ENCODE measurements at places on chromosomes 5 and 9. TPM values are rescaled to one million over a fixed set of nuclear protein-coding genes. Genes with fewer than 3 reads are reported as not detected.

PTGR1 gene
- polyA plus RNA-seq: 4.7 TPM

NELFB gene
- 18.7 TPM for polyA plus RNA-seq

ARSI gene
- polyA plus RNA-seq: not detected

GRCh38 chr9:98219794-98220370, 27.4 kb upstream of the CORO2A start:
- H3K27ac ChIP-seq: no peak overlapping the region
- DNase-seq: no peak
- no peaks in the 10 kb centered on the region for H3K27me3 ChIP-seq
- H3K4me1 ChIP-seq: no peaks in the 10 kb centered on the region
